LHCN-M2 (cell line): ENCODE measurements at places on chromosomes 2 and 18. TPM values are rescaled to one million over a fixed set of nuclear protein-coding genes. Genes with fewer than 3 reads are reported as not detected.

The CDCA7 gene
- 14.1 and 16.3 TPM in 2 replicates for total RNA-seq

The FBXO36 gene
- total RNA-seq: 3.1 TPM in 2 replicates

The TTN gene
- total RNA-seq: 2.0 and 5.5 TPM in 2 replicates

The ZNF397 gene
- 10.2 and 15.0 TPM in 2 replicates for total RNA-seq

DNA sequence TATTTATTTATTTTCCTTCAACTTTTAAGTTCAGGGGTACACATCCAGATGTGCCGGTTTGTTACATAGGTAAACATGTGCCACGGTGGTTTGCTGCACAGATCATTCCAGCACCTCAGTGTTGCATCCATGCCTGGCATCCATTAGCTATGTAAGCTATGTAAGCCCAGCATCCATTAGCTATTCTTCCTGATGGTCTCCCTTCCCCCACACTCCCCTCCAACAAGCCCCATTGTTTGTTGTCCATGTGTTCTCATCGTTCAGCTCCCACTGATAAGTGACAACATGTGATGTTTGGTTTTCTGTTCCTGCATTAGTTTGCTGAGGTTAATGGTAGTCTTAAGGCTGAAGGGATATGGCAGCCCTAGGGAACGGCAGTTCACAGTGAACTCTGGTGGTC lies 203.4 kb downstream of the CTNNA2 start:
- no peak for DNase-seq

DNA sequence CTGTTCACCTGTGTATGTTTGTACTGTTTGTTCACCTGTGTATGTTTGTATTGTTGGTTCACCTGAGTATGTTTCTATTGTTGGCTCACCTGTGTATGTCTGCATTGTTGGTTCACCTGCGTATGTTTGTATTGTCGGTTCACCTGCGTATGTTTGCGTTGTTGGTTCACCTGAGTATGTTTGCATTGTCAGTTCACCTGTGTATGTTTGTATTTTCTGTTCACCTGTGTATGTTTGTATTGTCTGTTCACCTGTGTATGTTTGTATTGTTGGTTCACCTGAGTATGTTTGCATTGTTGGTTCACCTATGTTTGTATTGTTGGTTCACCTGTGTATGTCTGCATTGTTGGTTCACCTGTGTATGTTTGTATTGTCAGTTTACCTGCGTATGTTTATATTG lies 14.6 kb downstream of the ADI1 start:
- no peak for DNase-seq

DNA sequence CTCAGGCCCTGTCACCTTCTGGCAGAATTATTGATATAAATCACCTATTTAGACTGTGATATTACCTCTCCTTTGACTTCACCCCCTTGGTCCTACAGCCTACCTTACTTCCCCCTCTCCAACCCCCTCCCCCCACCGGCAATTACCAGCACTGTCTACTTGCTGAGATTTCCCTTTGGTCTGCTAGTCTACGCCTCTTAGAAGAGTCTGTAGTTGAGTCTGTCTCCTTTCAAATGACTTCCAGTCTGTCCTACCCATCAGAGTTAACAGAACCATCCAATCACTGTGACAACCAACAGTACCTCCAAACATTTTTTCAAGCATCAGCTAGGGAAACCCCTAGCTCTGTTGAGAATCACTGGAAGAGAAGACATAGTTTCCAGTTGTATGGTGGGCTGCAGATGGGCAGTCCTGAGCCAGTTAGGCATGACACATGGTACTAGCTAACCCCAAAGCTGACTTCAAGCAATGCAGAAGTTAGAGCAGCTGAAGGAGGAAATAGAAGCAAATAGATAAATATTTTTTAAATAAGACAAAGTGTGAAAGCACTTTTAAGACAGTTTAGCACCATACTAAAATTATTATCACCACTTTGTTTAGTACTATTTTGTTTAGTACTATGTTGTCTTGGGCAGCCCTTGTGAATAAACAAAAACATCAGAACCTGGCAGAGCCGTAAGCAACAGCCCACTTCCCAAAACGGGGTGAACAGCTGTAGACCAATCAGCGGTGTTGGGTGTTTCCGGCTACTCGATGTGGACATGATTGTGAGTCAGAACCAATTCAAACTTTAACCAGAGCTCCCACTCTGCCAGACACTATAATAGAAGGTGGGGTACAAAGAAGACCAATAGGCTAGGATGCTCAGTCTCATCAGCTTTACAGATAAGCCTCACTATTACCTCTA lies 2.7 kb upstream of the ASNSD1 start:
- peak; percentile 39 for DNase-seq

DNA sequence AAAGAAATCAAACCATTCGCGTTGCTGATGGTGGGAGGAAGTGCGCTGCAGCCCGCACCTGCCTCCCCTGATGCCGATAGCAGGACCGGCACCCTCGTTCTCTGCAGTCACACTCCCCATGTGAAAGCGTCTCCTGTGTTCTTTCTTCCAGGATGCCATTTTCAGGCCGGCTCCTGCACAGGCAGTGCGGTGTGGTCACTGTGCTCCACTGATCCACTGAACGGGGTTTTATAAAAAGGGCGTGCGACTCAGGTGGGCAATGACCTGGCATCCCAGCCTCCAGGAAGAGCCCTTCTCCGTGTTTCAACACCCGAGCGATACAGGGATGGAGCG lies 88.3 kb upstream of the SNTG2 start:
- no peak for DNase-seq

DNA sequence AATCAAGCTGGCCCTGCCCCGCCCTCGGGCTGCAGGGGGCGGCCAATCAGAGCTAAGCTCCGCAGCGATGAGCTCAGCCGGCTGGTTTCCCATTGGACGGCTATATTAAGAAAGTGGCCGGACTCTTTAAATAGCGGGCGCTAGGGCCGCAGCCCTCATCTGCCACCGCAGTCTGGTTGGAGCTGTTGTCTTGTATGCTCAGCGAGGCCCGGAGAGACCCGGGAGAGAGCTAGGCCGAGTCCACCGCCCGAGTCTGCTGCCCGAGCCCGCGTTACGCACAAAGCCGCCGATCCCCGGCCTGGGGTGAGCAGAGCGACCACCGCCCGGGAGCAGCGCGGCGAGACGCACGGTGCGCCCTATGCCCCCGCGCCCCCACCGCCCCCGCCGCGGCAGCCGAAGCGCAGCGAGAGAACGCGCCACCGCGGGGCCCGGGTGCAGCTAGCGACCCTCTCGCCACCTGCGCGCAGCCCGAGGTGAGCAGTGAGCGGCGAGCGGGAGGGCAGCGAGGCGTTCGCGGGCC lies at the start of gene RHOB:
RHOB (plus strand) TSS at position 158 of the 520 bp plus-strand sequence. CDS start 392 bp downstream, outside the sequence.
- DNase-seq: peak; percentile 98

GRCh38 chr2:105626212-105626965 lies 118.3 kb upstream of the NCK2 start:
- DNase-seq: no peak

GRCh38 chr2:5698134-5698533 lies 6.0 kb downstream of the SOX11 start:
- no peak for DNase-seq

DNA sequence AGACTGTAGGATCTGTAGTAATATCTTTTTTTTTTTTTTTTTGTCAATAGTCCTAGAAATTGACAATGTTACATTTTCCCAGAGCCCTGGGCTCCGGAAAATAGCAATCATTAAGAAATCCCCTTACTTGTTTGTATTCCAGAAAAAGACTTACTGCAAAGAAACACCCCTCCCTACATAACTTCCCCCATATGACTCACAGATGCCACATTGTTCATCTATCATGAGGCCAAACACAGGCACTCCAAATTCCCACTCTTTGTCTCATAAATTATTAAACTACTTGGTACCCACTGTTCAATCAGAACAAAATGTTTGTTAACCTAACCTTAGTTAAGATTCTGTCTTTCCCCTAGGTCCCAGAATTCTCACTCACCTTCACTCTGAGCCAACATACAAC lies 53.5 kb downstream of the TEX51 start:
- DNase-seq: no peak

DNA sequence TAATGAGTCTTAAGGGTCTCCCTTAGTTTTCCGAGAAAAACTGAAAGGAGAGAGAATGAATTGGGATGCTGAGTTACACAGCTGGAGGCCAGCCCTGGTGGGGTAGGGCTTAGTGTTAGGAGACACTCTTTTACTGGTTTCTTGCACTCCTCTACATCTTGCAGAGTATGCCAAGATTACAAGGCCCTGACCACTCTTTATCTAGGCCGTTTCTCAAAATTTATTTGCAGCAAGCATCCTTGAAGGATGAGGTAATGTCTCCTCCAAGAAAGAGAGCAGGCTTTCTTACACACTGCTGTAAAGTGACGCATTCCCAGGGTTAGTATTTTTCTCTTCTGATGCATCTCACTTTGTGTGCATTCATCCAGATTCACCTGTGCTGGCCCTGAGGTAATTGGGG lies 166.2 kb downstream of the TDRD15 start:
- DNase-seq: no peak

- peak; percentile 29 for DNase-seq
Observed at GRCh38 chr2:161586517-161587167, 37.6 kb upstream of the SLC4A10 start.
